Panc1 (cell line): ENCODE measurements at places on chromosomes 7 and 10. TPM values are rescaled to one million over a fixed set of nuclear protein-coding genes. Genes with fewer than 3 reads are reported as not detected.

DNA sequence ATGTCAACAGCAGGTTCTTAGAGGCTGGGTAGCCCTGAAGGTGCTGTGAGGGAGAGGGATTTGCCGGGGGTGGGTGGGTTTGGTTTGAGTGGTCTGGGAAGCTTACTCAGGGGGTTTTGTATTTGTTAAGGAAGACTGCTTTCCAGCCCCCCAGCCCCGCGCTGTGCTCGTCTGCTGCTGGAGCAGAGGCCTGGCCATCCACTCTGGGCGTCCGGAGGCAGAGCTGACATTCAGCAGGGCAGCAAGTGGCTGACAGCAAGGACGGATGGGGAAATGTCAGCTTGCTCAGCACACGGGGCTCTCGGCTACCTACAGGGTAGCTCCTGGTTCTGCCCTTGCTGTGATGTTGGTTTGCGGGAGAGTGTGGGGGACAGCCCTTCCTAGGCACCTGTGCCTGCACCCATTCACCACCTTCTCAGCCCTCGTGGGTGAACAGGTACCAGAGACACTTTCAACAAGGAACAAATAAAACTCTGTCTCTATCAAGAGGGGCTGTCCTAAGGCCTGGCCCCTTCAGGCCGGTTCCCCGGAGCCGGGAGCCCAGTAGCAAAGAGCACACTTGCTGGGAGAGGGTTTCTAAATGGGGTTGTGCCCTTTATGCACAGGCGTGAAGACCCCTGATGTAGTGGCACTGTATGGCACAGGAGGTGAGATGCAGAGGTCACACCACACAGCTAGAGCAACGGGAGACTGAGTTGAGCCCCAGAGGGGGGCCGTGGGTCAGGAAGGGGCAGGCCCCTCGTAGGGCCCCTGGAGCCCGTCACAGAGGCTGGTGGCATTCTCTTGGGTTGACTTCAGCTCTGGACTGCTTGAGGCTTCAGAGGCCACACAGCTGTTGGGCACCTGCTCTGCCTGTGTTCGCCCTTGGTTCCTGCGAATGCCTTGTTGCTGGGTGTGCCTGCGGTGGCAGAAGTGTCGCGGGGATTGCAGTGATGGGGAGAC lies 72.2 kb upstream of the SHH start:
- H3K27me3 ChIP-seq, result no peaks in the 10 kb centered on the region
- H3K4me1 ChIP-seq, result peaks cover 4% of the 10 kb centered on the region; the same call in 1 of the 2 replicates
- no peak for DNase-seq
- no peak overlapping the region for H3K4me3 ChIP-seq

DNA sequence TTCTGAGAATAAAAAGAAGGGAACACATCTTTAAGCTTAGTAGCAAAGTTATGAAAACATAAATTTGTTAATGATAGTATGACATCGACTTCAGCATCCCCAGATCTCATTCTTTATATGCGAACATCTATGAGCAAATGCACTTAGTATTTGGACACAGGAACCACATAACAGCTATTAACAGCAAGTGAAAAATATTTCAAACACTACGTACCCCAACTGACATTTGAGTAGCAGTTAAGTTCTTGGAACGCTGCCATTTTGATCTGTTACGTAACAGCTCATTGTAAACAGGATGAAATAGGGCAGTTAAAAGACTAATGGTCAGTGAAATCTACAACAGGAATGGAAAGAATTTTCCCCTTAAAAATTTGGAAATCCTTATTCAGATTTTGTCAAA lies 428.9 kb downstream of the TNS3 start:
- H3K27me3 ChIP-seq, result peaks cover 12% of the 10 kb centered on the region
- no peak overlapping the region for H3K27ac ChIP-seq
- no peak for DNase-seq

The WNT8B gene
- total RNA-seq, result not detected

DNA sequence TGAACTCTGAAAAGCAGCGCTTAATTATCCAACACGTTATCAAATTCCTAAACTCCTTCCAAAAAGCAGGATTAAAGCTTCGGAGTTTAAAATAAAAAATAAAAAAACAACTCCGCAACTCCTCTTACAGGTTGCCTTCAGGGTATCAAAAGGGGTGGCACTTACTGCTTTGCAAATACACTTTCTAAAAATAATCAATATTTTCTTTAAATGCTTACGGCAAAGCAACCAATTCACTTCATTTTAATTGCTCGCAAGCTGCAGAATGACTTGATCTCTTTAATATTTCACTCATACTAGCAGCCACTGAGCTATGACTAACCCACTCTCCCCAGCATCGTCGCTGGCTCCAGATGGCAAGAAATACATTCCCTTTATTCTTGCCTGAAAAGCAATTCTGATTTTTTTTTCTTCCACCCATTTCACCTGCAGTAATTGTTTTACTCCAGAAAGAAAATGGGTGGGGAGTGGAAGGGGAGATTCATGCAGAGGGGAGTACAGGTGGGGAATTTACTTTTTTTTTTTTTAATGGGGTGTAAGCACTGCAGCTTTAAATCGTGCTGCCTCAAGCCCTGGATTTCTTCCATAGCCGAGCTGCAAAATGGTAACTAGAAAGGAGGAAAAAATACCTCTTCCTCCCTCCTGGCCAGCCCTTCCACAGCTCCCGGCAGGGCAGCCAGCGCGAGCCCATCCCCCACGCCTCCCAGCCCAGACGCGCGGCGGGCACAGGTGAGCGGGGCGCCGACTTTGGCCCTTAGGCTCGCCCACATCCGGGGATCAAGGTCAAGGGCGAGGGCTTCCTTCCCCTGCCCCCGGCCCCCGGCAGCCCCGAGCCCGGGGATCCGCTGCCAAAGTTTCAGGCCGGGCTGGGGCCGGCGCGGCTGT lies 54.2 kb upstream of the FHIP2A start:
- H3K4me1 ChIP-seq, result peaks cover 67% of the 10 kb centered on the region
- H3K27me3 ChIP-seq, result no peaks in the 10 kb centered on the region
- no peak for DNase-seq
- peak overlapping the region; percentile 99 for H3K27ac ChIP-seq
- no peaks in the 10 kb centered on the region for H3K36me3 ChIP-seq

- peak overlapping the region; percentile 86 for H3K27ac ChIP-seq
- H3K4me3 ChIP-seq, result no peak overlapping the region
- H3K4me1 ChIP-seq, result no peaks in the 10 kb centered on the region; the same call in 1 of the 2 replicates
- H3K36me3 ChIP-seq, result no peaks in the 10 kb centered on the region
- DNase-seq, result no peak
Observed at GRCh38 chr7:47796347-47796746, 151.9 kb downstream of the PKD1L1 start.

The SHH gene
- total RNA-seq, result 22.9 TPM
